Foreskin keratinocyte (primary cell): ENCODE measurements at places on chromosomes 16 and 17. TPM values are rescaled to one million over a fixed set of nuclear protein-coding genes. Genes with fewer than 3 reads are reported as not detected.

Gene ANKS4B
- total RNA-seq = not detected in 2 replicates

Gene MMP15
- total RNA-seq = 7.7 and 8.4 TPM in 2 replicates

Gene LRRC3C
- not detected in 2 replicates for total RNA-seq

Gene SREBF1
- 113 and 118 TPM in 2 replicates for total RNA-seq

Gene CACNG3
- total RNA-seq = not detected in 2 replicates

Gene TPSG1
- total RNA-seq = not detected in 2 replicates

Gene CCL15
- total RNA-seq = not detected in 2 replicates

Gene HSPB9
- not detected in 2 replicates for total RNA-seq

Gene RMI2
- 20.9 and 23.1 TPM in 2 replicates for total RNA-seq

Gene PMFBP1
- total RNA-seq = 0.49 and 0.78 TPM in 2 replicates

Gene USB1
- 44.8 and 46.9 TPM in 2 replicates for total RNA-seq

Gene STAT5A
- 1.2 and 1.3 TPM in 2 replicates for total RNA-seq

Gene USP43
- total RNA-seq = 6.0 and 8.3 TPM in 2 replicates

Gene USP32
- total RNA-seq = 45.0 and 48.2 TPM in 2 replicates

Gene TMC6
- 14.3 and 23.7 TPM in 2 replicates for total RNA-seq

Gene HOXB5
- not detected in 2 replicates for total RNA-seq

Gene FOXL1
- total RNA-seq = 0.46 and 0.51 TPM in 2 replicates

Gene RTN4RL1
- total RNA-seq = 2.6 and 4.2 TPM in 2 replicates

Gene RSPRY1
- 40.9 and 41.1 TPM in 2 replicates for total RNA-seq

Gene CMTM3
- total RNA-seq = 22.1 and 23.8 TPM in 2 replicates

Gene TBC1D3E
- total RNA-seq = not detected in 2 replicates

Gene KRT28
- total RNA-seq = not detected in 2 replicates

Gene ABCA10
- 0.11 and 0.41 TPM in 2 replicates for total RNA-seq

Gene TPPP3
- total RNA-seq = 0.07 TPM in 1 of 2 replicates, not detected in the other

Gene PPL
- 33.4 and 41.5 TPM in 2 replicates for total RNA-seq

Gene MPV17L
- total RNA-seq = 0.54 and 1.3 TPM in 2 replicates

Gene GRB7
- total RNA-seq = 15.6 and 16.2 TPM in 2 replicates
